CD8-positive, alpha-beta memory T cell (primary cell): ENCODE measurements at places on chromosomes 6 and 20. TPM values are rescaled to one million over a fixed set of nuclear protein-coding genes. Genes with fewer than 3 reads are reported as not detected.

GRCh38 chr6:42166444-42167141 is 6.6 kb upstream of the GUCA1A start:
- DNase-seq = peak; percentile 71

MLN gene
- not detected for total RNA-seq

DNA sequence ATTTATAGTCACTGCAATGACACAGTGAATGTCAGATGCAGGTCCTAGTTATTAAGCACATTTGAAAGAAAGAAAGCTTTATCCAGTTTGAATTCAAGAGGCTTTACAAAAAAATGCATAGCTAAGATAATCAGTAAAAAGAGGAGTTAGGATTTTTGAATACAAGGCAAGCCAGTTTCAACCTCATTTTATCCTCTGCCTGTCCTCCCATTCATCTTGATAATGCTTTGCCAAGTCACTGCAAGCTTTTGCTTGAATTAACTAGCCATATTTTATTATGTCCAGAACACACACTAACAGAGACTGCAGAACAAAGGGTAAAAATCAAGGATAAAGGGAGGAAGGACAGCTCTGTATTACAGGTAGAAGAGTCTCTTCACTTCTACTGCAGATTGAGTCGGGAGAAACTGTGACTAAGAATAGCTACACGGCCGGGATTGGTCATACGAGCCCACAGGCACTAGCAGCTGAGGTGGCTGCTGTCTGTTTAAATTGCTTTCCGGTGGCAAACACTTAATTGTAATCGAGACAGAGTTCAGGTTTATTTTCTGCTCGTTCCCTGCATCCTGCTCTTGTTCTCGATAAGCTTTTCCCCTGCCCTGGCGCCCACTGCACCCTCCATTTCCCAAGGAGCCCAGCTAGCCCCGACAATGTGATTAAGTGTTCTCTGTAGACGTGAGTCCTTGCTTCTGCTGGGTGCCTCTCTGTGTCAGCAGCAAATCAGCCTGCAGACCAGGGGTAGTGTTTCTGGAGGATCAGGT is 30.5 kb upstream of the AKAP12 start:
- DNase-seq = no peak

PEX6 gene
- total RNA-seq = 20.6 TPM

DNA sequence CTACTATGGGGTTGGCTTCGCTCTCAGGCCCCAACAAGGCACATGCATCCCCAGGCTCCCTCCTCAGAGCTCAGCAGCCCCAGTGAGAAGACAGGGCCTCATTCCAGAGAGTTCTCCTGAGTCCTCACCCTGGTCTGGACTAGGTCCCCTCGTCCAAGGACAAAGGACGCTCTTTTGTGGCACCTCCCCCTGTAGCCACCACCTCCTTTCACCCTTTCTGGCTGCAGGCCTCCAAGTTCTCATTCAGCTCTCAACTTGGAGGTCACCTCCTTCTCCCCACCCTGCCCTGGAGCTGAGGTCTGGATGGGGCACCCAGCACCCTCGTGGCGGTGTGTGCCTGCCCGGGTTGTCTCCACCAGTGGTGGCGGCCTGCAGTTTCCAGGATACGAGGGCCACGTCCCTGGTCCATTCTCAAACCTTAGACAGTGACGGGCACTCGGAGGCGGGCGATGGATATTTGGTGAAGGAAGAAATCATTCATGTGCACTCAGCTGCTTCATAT is 2.5 kb downstream of the UNC93A start:
- DNase-seq = no peak
